ENCODE measurements at places on chromosomes 3 and 15.

DNA sequence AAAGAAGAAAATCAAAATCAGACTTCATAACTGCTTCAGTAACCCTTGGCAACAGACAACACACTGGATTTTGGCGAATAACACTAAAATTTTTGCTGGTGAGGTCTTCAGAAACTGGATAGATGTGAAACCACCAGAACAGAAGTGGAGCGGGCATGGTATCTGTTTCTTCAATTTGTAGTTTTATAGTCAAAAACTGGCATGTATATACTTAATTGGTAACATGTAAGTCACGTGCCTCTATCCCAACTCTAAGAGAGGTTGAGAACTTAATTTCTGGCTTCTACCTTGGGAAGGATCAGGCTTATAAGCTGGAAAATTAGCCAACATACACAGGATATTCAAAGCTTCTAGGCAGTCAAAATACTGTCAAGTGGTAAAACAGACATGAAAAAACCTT, 172.6 kb upstream of the CHL1 start:
- no peak for DNase-seq

- DNase-seq, result peak; percentile 71
Measured at GRCh38 chr3:129282727-129283327, 4.2 kb downstream of the HMCES start.

GRCh38 chr3:61632568-61633175, 71.3 kb downstream of the PTPRG start:
- DNase-seq, result no peak

DNA sequence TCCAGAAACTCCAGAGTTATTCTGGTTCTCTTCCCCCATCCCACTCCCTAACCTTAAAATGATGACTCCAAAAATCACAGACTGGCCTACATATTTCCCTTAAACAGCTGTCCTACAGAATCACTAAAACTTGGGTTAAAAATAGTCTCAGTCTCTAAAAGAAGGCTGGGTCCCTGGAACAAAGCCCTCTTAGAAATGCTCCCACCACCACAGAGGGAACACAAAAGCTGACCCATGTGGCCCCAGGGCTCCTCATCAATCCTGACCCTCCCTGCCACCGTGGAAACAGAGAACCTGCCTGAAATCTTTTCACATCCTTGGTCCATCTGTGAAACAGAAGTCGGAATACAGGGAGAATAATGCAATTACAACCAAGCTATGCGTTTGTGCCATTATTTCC, 55.7 kb upstream of the DCLK3 start:
- no peak for DNase-seq

DNA sequence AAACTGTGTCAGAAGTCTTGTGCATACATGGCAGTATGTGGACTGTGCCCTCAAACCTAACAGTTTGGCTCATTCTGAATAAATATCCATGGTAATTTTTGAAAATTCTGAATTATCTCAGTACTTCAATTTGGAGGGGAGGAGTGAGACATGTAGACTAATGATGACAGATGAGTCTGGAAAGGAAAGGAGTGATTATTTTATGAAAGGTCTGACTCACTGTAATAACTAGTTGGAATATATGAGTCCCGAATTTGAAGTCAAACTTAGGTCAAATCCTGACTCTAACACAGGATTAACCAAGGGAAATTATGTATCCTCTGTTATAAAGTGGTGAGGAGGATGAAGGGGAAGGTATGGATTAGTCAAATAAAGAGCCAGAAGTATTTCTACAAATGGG, 38.6 kb downstream of the SUCNR1 start:
- no peak for DNase-seq

DNA sequence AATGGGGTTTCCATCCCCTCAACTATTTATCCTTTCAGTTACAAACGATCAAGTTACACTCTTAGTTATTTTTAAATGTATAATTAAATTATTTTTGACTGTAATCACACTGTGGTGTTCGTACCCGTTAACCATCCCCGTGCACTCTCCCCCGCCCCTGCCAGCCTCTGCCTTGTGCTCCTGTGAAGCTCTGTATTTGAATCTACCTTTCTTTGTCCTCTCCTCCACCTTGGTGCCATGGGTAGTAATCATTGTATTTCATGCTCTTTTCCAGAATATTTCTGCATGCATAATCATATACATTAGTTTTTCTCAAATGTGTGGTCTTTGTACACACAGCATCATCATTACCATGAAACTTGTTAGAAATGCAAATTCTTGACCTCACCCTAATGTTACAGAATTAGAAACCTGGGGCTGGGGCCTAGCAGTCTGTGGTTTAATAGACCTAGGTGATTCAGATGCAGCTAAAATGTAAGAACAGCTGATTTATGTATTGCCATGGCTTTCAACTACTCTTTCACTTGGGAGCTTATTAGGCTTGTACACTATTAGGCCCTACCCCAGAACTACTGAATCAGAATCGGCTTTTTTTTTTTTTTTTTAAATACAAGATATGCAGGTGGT, 91.5 kb downstream of the STT3B start:
- no peak for DNase-seq

- no peak for DNase-seq
Measured at GRCh38 chr3:43489930-43490329, 131.9 kb downstream of the ANO10 start.

- DNase-seq, result no peak
Measured at GRCh38 chr3:146350852-146351251, 99.9 kb upstream of the PLSCR4 start.

All from T-helper 2 cell (primary cell).